ENCODE measurements at places on chromosomes 1 and 21.
A peak's percentile ranks its signal among the peaks of the same experiment; 100 is the strongest.

DNA sequence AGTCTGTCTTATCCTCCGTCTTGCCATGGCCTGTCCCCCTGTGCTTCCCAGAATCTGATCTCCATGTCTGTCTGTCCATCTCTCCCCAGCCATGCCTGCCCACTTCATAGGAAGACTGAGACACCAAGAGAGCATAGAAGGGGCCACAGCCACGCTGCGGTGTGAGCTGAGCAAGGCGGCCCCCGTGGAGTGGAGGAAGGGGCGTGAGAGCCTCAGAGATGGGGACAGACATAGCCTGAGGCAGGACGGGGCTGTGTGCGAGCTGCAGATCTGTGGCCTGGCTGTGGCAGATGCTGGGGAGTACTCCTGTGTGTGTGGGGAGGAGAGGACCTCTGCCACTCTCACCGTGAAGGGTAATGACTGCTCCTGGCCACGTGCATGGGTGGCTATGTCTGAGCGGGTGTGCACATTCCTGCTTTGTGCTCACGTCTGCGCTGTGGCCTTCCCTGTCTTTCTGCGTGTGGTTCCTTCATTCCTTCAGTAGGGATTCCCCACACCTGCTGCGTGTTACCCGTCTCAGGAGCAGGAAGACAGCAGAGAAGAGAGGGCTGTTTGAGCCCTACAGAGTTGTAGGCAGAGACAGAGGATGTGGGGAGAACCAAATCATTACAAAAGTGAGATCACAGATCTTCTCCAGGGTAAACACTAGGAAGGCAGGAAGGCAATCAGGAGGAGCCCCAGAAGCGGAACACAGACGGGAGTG is 80.8 kb downstream of the OBSCN start:
- no peak for DNase-seq

- DNase-seq: peak; percentile 85
Observed at GRCh38 chr1:94636624-94637023, 95.1 kb upstream of the F3 start.

DNA sequence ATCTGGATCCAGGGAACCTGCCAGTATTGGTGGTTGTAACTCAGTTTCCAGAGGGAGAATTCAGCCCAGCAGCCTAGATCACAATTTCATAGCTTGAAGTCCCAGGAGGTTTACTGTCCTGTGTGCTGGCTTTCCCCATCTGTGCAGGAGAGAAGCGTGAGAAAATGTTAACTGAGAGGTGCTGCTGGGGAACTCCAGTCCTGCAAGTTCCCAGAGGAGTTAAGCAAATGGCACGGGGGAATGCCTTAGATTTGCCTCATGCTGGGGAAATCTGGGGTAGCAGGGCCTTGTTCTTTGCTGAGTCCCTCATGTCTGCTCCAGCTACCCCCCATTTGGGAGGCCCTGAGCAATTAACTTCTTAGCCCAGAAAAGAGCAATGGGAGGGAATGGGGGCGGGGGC is 25.1 kb upstream of the SLAMF6 start:
- no peak for DNase-seq

GRCh38 chr1:10918531-10918930 is 93.9 kb upstream of the TARDBP start:
- DNase-seq: no peak

All from vagina (tissue), 2 donors.